ENCODE measurements at places on chromosomes 2 and 18.
A peak's percentile ranks its signal among the peaks of the same experiment; 100 is the strongest.

DNA sequence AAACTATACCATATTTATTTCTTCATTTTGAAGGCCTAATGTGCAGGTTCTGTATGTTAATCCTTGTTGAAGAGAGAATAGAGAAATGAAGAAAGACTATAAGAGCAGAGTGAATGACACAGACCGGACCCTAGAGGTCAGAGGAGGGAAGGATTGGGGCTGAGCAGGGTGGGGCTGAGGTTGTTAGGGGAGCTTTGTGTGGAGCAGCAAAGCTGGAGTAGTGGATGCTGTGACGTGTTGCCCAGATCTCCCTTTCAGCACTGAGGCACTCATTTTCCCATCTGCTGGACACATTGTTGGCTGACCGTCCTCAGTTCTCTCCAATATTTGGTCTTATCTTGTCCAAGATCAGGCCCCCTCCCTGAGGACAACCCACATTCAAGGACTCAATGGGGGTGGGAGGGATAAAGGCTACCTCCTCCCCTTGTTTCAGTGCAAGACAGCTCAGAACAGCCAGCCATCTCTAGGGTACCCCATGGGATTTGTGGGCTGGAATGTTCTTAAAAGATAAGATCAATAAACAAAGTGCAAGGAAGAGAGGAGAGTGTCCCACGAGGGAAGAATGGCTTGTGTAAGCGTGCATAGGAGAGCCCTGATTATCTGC lies 143.6 kb downstream of the TDRD15 start:
- DNase-seq: no peak

- DNase-seq: no peak
Measured at GRCh38 chr2:178530625-178531142, 50.4 kb downstream of the PLEKHA3 start.

- no peak for DNase-seq
Measured at GRCh38 chr2:36562240-36562639, 35.7 kb downstream of the FEZ2 start.

- no peak for DNase-seq
Measured at GRCh38 chr18:74869904-74870863, 272.5 kb downstream of the ZNF407 start.

- no peak for DNase-seq
Measured at GRCh38 chr2:191347881-191348280, 102.7 kb downstream of the MYO1B start.

- DNase-seq: no peak
Measured at GRCh38 chr2:214810671-214811070, 1.2 kb upstream of the BARD1 start.

DNA sequence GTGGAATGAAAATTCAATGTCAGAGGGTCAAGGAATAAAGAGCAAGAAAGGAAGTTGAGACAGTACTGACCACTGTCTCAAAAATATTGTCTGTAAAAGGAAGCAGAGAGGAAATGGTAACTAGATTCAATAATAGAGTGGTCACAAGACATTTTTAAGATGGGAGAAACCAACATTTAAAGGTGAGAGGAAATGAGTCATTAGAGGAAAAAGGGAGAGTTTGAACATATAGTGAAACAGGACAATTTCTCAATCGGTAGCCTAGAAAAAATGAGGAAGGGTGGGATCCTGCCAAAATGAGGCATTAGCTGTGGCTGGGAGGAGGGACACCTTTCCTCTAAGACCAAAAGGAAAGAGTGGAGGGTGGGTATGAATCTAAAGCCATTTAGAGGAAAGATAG lies 288.5 kb downstream of the SP3 start:
- no peak for DNase-seq

- DNase-seq: peak; percentile 69
Measured at GRCh38 chr2:44267796-44268648, 7.3 kb upstream of the SLC3A1 start.

DNA sequence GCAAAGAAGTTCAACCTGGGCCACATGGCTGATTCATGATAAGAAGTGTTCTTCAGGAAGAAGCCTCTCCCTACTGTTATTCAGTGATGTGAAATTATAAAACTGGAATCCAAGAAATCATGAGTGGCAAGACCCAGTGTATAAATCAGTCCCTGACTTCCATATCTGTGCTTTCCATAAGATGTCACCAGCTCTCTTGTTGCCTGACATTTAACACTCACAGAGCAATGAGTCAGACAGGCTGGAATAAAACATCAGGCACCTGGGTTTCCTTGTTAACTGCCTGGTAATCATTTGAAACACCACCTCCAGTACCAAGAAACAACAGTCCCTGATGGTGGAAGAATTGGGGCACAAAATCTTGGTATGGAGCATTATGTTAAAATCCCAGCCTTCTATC lies 76.1 kb downstream of the SCG2 start:
- no peak for DNase-seq

DNA sequence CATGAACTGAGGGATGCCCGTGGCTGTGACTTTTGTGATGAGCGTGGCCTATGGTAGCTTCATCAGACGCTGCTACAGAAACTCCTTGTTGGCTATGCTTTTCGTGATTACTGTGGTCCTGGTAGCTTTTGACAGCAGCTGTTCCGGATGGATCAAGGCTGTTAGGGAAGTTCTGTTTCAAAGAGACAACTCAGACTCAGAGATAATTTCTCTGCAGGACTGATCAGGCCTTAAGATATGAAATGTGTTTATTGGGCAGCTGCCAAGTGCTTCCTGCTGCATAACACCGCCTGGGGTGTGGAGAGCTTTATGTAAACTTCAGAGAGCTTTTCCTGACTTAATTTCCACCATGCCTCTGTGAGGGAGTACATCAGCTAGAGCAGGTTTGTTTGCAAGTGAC lies 243.8 kb downstream of the TSN start:
- DNase-seq: peak; percentile 16

- no peak for DNase-seq
Measured at GRCh38 chr2:43708891-43709290, 32.7 kb upstream of the C1GALT1C1L start.

- no peak for DNase-seq
Measured at GRCh38 chr18:848062-848861, 36.2 kb upstream of the YES1 start.

GRCh38 chr2:18356676-18357075 lies 203.8 kb downstream of the RDH14 start:
- peak; percentile 5 for DNase-seq

GRCh38 chr18:71304856-71305255 lies 1016.0 kb downstream of the SOCS6 start:
- DNase-seq: no peak

DNA sequence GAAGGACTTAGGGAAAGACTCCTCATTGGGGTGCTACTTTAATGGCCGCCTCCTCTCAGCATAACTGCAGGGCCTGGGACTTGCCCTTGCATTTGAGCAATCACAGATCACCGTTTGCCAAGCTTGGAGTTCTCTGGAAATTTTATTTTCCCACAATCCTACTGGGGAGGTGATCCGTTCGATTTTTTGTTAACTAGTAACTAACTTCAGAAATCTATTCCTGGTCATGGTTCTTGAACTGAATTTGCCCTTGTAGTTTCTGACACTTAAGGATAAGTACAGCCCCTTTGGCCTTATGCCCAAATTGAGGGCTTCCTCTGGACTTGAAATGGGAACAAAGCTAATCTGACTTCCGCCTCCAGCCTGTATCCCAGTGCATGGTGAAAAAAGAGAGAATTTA lies 60.5 kb upstream of the ST3GAL5 start:
- no peak for DNase-seq

DNA sequence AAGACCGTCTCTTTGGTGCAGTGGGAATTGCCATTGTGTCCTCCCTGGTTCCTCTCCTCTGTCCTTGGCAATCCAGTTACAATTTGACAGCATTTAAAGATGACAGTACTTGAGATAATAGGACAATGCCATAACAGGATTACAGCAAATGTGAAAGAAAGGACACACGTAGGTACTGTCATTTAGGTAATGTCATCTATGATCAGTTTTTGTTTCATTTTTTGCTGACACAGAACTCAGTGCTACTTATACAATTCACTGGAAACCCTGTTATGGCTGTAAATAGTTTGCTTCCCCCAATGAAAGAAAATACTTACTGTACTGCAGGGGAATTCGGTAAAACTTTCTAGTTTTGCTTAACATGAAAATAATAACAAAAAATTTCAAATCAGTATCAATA lies 65.2 kb downstream of the BCL11A start:
- no peak for DNase-seq

DNA sequence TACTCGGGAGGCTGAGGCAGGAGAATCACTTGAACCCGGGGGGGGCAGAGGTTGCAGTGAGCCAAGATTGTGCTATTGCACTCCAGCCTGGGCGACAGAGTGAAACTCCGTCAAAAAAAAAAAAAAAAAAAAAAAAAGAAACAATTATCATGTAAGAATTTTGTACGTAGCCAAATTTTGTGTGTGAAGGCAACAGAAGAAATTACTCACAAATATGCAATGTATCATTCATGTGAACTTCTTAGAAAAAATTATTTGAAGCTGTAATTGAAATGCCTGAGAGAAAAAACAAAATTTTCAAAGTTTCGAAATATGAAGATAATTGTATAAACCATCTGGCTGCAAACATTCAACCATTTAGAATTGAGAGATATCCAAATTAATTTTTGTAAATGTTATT lies 204.8 kb upstream of the PARD3B start:
- no peak for DNase-seq

DNA sequence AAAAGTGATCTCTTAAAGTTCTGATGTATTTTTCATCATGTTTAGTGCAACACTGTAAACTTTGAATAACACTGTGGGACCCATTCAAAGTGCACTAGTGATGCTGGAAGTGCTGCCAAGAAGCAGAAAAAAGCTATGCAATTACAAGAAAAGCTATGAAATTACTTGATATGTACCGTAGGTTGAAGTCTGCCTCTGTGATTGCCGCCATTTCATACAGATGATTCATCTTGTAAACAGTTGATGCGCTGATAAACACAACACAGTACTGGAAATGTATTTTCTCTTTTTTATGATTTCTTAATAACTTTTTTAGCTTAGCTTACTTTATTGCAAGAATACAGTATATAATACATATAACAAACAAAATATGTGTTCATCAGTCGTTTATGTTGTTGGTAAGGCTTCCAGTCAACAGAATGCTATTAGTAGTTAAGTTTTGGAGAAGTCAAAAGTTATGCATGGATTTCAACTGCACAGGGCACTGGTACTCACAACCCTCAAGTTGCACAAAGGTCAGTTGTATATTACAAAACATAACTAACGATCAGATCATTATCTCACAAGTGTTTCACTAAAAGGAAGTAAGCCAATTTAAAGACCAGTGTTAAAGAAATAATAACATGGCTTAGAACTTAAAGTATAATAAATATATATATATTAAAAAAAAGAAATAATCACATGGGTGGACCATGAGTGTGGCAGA lies 82.0 kb downstream of the SGPP2 start:
- DNase-seq: no peak

GRCh38 chr2:72136933-72137497 lies 10.6 kb downstream of the CYP26B1 start:
- DNase-seq: no peak

DNA sequence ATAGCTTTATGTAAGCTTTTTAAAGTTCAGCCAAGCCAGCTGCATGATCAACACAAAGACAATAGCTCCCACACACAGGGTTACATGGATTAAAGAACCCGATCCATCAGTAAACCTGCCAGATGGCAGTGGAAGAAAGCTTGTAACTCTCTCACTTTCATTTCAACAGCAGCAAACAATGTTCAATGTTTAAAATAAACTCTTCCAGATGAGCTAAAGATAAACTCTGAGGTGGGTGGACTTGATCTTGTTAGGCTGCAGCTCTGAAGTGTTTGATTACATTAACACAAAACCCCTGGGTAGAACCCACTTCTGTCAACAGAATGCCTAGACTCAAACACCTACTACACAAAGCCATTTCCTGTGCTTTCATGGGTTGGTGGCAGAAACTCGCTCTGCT lies 13.9 kb downstream of the RDH14 start:
- peak; percentile 11 for DNase-seq

DNA sequence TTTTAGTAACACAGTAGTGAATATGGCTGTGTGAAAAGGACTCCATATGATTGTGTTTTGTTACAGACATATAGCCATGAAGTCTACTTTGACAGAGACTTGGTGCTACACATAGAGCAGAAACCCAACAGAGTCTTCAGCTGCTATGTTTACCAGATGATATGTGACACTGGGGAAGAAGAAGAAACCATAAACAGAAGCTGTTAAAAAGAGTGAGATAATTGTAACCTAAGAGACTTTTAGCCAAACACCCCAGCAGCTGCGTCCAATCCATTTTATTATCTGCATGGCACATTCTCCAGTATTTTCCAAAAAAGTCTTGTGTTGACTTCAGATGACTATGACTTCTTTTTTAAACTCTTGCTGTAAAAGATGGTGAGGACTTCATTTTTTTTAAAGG lies 41.4 kb upstream of the CYBRD1 start:
- DNase-seq: no peak

- no peak for DNase-seq
Measured at GRCh38 chr2:9170458-9171130, 36.0 kb upstream of the ASAP2 start.

- no peak for DNase-seq
Measured at GRCh38 chr2:128026448-128027277, 1.2 kb downstream of the SAP130 start.

- no peak for DNase-seq
Measured at GRCh38 chr2:44102790-44103562, 65.7 kb upstream of the PPM1B start.

GRCh38 chr2:10720947-10721395 lies 459 bp upstream of the ATP6V1C2 start:
- DNase-seq: no peak

- no peak for DNase-seq
Measured at GRCh38 chr18:25457126-25457525, 105.2 kb upstream of the ZNF521 start.

GRCh38 chr2:207143215-207144172 lies 22.3 kb downstream of the KLF7 start:
- no peak for DNase-seq

- DNase-seq: peak; percentile 98
Measured at GRCh38 chr2:128304715-128305554, 13.7 kb downstream of the HS6ST1 start.

DNA sequence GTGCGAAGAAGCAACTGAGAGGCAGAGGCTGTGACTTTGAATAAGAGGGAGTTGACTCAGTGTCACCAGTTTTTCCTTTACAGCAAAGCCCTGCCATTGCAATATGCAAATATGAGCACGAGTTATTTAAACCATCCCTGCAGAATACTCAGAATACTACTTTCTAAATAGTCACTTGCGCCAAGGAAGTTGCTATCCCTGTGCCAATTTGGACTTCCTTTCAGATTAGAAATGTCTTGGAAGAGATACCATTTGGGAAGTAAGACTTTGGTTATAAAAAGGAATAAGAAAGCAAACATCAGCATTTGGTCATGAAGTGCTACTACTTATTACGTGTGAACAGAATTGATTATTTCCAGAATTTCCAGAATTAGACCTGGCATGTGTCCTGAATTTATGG lies 151.8 kb upstream of the MYT1L start:
- DNase-seq: no peak

DNA sequence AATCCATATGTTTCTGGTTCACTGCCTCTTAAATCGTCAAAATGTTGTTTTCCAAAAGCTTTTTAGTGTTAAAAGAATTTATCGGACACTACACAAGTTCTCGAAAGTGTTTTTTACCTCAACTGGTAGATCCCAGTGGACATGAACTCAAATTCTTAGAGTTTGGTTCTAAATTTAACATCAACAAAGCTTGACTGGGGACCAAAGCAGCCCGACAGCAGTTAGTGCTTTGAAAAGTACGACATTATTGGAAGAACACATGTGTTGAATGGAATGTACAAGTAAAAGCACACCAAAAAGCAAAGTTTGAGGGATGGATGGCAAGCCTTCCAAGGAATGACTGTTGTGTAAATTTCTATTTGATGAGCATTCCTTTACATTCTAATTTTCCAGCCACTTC lies 803.9 kb upstream of the POU3F3 start:
- no peak for DNase-seq
